AML-193 (cell line): ENCODE measurements at places on chromosomes 12 and 14.
A peak's percentile ranks its signal among the peaks of the same experiment; 100 is the strongest.

DNA sequence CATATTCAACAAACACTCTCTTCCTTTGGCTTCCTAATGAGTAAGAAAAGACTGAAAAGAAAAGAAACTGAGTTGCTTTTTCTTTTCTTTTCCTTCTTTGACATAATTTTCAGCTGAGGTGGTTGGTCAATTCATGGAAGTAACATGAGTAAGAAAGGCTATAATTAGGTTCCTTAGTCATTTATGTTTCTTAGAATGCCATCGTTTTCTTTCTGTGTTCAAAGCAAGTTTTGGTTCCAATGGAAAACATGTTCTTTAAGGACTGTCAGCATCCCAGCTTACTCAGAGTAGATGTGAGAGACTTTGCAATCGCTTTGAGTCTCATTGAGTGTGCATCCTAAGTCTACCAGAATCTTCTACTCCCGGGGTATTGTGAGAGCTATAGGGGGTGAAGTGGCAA, 882.4 kb downstream of the DIO2 start:
- DNase-seq = no peak

GRCh38 chr12:40336573-40337199, 111.9 kb downstream of the LRRK2 start:
- peak; percentile 25 for DNase-seq

GRCh38 chr12:93591137-93591868, 18.8 kb downstream of the SOCS2 start:
- DNase-seq = peak; percentile 5

GRCh38 chr12:116378002-116378401, 100.5 kb upstream of the MED13L start:
- DNase-seq = no peak

DNA sequence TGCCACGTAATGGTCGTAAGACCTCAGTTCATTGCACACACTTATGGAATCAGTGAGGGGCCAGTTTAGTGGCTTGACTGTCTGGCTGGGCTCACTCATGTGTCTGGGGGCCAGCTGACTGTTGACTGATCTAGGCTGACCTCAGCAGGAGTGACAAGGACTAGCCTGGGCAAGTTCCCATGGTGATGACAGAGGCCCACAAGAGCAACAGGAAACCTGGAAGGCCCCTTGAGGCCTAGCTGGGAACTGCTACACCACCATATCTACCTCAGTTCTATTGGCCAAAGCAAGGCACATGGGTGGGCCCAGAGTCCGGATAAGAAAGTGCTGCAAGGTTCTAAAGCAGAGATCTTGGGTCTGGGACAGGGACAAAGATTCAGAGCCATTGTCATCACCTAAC, 21.3 kb upstream of the RFLNA start:
- peak; percentile 32 for DNase-seq

GRCh38 chr14:71235875-71236274, 328.6 kb downstream of the PCNX1 start:
- DNase-seq = no peak

DNA sequence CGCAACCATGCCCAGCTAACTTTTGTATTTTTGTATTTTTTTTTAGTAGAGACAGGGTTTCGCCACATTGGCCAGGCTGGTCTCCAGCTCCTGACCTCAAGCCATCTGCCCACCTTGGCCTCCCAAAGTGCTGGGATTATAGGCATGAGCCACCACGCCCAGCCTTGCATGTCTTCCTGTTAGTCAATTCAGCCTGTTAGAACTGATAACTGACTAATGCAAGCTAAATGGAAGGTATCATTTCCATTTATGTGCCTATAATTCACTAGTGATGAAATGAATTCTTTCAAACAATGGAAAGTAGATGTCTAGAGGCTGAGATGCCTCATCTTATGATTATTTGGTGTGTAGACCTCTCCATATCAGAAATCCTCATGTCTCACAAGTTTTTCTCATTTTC, 37.3 kb upstream of the DIP2B start:
- no peak for DNase-seq

GRCh38 chr14:100898465-100898864, 5.1 kb downstream of the RTL1 start:
- no peak for DNase-seq

GRCh38 chr12:50057000-50057841, at the start of gene ASIC1:
ASIC1 (plus strand) TSS chr12:50057596; CDS start chr12:50058767, 1,171 bp downstream.
- DNase-seq = peak; percentile 11

GRCh38 chr12:123083661-123084571, 67.0 kb downstream of the PITPNM2 start:
- no peak for DNase-seq

DNA sequence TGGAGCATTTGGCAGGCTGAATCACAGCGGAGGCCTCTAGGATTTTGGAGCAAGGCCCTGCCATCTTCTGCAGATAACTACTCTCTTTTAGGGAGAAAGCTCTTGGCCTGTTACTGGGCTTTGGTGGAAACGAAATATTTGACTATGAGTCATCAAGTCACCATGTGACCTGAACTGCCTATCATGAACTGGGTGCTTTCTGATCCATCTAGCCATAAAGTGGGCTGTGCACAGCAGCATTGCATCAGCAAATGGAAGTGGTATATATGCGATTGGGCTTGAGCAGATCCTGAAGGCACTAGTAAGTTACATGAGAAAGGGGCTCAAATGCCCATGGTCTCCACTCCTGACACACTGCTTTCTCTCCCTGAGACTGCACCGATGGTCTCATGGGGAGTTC, 21.1 kb downstream of the GYS2 start:
- no peak for DNase-seq

DNA sequence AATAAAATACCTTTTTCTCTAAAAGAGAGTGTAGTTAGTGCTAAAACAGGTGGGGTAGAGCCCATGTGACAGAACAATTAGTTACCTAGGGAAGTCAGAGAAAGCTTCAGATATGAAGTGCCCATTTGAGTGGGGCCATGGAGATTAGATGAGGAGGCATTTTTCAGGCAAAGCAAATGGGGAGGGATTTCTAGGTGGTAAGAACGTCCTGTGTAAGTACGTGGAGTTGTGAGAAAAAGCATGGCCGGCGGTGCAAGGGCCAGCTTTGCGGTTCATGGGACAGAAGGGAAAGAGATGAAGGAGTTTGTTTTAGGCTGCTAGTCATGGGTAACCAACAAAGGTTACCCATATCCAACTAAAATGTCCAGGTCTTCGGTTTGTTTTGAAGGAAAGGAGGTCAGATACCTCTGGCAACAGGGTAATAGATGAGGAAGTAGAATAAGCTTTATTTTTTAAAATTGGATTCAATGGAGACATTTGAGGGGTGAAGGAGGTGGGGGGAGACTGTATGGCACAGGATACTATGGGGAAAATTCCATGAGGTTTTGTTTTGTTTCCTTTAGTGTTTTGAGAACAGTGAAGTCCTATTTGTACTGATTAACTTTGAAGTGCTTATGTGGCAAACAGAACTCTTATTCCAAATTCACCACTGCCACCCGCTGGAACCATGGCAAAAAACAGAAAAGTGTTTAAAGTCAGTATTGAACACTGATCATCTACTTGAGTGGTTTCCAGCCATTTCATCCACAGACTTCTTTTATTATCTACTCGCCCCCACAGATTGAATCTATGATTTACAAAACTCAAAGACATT, 10.0 kb upstream of the SNRPF start:
- peak; percentile 31 for DNase-seq

DNA sequence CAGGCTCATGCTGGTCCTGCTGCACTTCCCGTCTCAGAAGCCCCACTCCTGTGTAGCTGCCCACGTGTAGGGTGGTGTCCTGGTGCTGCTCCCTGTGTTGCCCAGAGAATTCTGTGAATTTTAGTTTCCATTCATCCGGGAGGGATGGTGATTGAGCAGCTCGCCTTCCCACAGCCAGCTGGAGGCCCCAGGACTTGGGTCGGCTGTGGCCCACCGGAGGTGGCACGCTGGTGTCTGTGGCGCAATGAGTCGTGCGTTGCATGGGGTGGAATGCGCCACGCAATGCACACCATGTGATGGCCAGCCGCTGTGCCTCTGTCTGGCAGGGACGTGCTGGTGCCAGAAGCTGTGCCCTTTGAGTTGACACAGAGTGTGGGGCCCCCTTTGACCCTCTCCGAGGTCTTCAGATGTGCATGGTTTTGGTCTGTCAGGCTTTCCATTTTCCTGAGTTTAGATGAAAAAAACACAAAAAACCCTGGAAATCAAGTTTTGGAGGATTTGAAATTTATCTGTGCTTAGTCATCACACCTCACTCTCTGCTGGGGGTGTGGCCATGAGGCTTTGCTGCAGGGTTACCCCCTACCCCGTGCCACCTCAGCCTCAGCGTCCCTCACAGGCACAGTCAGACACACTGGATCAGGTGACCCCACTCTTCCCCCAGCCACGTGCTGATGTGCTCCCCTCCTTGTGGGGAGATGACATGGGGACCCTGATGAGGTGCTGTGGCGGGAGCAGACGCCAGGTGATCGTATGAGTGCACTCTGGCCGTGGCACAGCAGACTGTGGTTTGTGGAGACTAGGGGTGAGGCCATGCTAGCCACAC, 64.6 kb downstream of the EP400 start:
- no peak for DNase-seq

- DNase-seq = no peak
Measured at GRCh38 chr12:113105606-113106271, 29.8 kb downstream of the RASAL1 start.

GRCh38 chr12:119742700-119743099, 74.8 kb downstream of the PRKAB1 start:
- DNase-seq = no peak
